ENCODE measurements at places on chromosomes 12 and 14.

- DNase-seq: peak; percentile 81
Observed at GRCh38 chr14:30214461-30215090, 286.9 kb upstream of the PRKD1 start.

DNA sequence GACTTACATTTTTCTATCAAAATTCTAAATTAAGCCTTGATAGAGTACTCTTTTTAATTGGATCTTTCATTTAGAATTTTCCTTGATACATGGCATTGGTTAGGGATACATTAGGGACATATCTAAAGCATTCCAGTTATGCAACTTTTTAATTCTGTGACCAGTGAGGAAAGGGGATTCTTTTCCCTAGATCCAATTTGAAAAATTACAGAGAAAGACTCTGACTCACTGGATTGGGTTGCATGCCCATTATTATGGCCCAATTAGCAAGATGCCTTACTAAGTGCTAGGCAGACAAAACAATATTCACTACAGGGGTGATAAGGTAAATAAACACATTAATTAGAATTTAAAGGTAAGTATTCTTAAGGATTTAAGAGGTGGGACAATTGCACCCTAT is 5.2 kb upstream of the RAD52 start:
- no peak for DNase-seq

DNA sequence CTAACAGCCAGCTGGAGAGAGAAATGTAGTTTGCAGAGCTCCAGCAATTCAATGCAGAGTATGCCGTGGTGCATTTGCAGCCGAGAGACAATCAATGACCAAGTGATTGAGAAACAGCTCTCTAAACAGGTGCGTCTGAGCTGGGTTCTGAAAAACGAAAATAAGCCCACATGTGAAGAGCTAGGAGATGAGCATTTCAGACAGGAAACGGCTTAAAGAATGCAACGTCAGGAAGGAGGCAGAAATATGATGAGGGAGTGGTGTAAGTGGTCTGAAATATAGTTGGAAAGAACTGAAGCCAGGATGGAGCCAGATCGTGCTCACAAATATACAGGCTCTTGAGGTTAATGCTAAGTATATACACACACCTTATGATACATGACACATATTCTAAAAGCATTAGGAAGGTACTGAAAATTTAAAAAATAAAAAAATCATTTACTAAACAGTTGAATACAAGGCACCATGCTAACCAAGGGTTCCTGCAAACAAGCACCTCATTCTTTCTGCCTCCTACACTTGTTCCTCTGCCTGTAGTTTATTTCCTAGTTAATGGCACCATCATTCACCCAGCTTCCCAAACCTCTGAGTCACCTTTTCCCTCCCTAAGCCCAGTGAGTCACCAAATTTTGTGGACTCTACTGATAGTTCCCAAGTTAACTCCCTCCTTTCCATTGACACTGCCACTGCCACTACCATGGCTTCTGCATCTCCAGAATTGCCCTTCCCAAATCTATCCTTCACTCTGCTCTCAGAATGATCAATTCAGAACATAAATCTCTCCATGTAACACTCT is 2.3 kb upstream of the GARIN2 start:
- DNase-seq: peak; percentile 49

DNA sequence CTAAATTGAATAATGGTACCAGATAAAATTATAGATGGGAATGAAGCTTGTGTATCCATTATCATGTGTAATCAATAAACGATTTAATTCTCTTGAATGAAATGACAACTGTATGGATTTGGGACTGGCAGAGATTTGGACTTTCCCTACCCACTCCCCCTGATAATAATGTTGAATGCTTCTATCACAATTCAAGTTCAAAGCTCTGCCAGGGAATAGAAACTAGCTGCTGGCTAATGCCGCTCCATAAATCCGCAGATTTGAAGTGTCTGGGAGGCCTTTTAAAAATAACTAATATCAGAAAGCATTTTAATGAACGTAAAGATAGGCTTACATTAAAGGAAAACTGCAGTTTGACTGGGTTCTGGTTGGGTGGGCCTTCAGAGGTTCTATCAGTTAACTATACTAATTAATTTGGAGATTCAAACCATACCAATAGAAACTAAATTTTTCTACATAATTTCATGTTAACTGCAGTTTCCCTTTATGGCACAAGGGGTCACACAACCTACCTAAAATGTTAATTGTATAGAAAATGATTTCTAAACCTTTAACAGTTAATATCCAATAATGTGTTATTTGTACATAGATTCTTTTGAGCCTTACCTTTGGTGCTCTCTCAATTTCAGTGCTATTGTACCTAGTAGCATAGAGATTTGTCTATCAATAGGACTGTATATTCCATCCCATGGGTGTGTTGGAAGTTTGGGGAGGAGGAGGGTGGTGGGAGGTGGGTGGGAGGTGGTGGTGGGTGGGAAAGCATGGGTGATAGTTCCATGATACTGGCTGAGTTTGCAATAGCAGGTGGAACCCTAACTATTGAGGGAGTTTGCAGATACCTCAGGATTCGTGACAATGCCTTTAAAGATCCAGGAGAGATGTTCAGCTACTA is 4.9 kb downstream of the HNRNPA1 start:
- no peak for DNase-seq

- no peak for DNase-seq
Observed at GRCh38 chr12:49000346-49000745, 1.2 kb upstream of the DDN start.

GRCh38 chr14:50091240-50091913 is 25.0 kb downstream of the VCPKMT start:
- no peak for DNase-seq

DNA sequence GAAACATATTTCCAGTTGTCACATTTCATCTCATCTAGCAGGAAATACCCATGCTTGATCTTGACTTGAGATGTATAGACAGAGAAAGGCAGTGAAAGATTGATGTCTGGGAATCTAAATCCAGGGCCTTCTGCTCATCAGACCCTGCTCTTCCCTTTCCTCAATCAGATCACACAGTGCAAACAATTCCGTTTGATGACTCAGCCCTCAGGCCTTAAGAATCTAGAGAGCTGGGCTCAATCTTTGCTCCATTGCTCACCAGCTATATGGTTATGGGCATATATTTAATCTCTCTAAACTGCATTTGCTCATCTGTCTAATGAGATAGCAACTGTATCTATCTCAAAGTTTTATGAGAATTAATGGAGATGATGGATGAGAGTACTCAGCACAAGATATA is 201.8 kb upstream of the CCDC196 start:
- DNase-seq: no peak

- DNase-seq: no peak
Observed at GRCh38 chr12:27464220-27464554, 17.7 kb downstream of the SMCO2 start.

Measured in dermis blood vessel endothelial cell (primary cell).